ENCODE measurements at places on chromosomes 6 and 20.

- no peak for DNase-seq
Observed at GRCh38 chr6:125507987-125508655, 206.4 kb upstream of the HDDC2 start.

GRCh38 chr6:39451831-39452230 lies 129.3 kb upstream of the KCNK16 start:
- DNase-seq, result no peak

DNA sequence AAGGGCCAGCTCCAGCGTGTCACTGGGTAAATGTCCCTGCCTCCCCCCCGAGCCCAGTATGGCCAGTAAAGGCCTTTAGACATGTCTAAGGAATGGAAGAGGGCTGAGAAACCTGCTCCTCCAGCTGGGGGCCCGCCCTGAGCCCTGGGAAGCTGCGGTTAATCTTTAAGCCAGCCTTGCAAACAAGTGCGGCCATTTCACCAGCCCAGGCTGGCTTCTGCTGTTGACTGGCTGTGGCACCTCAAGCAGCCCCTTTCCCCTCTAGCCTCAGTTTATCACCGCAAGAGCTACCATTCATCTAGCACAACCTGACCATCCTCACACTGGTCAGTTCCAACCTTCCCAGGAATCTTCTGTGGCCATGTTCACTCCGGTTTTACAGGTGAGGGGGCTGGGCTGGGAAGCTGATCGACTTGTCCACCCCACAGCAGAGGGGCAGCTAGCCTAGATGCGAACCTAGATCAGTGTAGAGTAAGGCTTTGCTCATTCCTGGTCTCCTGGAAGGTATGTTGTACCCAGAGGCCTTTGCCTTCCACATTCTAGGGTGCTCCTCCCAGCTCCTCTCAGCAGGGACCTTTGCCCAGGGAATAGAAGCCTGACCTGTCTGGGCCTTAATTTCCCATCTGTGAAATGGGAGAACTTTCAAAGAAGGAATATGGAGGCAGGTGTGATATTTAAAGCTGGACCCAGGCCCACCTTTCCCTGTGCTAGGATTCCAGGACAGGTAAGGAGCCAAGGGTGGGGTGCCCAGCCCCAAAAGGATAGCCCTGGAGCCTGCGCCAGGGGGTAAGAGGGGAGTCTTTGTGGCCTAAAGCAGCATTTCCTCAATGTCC lies 1.2 kb upstream of the SRC start:
- no peak for DNase-seq

DNA sequence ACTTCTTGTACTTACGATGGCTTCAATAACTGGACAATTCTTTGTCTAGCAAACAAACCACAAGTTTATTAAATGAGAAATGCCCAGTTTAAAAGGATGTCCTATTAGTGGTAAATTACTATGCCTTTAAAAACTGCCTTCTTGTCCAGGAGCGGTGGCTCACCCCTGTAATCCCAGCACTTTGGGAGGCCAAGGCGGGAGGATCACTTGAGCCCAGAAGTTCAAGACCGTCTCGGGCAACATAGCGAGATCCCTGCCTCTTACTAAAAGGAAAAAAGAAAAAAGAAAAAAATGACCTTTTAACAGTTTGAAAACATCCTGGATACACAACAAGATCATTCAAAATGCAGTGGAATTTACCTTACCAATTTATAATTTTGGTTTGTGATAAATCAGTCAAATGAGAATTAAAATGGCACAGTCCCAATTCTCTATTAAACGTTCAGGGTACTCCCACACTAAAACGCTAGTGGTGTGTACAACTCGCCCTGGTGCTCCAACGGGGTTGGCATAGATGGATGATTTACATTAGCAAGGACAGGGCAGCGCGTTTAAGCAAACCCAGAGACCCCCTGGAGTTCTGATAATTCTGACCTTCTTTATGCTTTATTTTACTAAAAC lies 2.3 kb downstream of the ZBTB2 start:
- DNase-seq, result no peak

GRCh38 chr20:44651434-44651683 lies 140 bp downstream of the ADA start:
- DNase-seq, result no peak

Measured in GM19239 (cell line).